ENCODE measurements at places on chromosomes 2 and 18.

DNA sequence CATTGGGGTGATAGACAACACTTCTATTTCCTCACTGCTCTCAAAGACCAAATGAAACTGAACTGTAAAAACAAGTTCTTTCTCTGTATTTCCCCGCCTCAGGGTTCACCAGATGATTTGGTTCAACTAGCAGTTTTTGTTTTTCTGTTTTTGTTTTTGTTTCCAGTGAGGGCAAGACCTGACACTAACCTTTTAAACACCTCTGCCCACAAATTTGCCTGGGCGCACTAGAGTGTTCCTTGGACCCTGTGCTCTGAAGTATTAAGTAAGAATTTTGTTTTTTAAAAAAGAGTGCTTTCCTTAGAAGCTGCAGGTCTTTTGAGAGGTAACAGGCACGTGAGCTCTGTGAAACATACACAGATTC, 92.9 kb downstream of the DYSF start:
- no peak for DNase-seq

DNA sequence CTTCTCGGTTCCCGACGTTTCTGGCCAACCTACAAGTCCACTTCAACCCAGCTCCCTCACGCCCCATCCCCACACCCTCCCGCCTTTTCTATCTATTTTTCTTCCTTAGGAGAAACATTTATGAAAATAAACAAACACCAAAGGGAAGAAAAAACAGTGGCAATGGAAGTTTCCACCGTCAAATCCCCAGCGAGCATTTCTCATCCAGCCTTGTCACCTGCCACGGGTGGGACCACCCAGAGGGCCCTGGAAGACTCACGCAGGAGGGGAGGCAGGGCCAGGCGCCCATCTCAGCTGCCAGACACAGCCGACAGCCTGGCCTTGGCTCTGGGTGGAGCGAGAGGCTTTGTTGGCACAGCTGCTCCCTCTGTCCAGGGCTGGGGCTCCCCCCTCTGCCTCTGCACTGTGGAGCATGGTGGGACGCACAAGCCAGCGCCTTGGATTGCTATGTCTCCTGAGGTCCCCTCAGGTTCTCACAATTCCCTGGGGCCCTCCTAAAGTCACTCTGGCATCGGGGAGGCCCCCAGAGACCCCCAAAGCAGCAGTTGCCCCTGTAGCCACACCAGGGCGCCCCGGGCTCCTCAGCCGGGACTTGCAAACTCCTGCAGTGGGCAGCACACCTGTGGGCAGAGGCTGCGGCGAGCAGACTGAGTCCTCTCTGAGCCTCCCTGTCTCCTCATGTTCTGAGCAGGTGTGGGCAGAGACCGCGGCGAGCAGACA, 395.7 kb upstream of the SALL3 start:
- DNase-seq, result no peak

GRCh38 chr18:14942275-14942674, 194.3 kb downstream of the ANKRD30B start:
- DNase-seq, result no peak

DNA sequence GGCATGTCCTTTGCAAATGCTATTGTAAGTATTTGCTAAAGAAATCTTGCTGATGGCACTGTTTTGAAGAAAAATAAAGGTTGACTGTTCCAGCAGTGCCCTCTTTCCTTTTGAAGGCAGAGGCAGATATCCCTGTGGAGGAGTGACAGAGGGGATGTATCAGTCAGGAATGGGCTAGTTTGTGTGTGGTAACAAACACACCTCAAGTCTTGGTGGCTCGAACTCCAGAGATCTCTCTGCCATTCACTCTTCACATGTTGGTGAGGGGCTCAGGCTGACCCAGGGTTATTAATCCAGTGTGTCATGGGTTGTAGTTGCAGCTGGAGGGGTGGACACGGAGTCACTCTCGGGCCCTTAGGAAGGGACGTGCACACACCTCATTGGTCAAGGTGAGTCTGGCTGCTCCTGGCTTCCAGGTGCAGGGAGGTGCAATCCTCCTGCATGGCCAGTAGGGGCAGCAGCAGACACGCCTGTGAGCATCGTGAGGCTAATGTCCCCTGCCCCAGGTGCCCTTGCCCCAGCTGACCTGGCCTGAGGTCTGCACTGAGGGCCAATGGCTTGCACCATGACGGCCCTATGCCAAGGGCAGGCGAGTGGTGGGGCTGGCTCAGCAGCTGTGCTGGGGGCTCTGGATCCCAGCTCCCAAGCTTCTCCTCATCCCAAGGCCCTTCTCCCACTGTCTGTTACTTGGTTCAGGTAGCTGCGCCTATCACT, 146.5 kb downstream of the ASB1 start:
- DNase-seq, result no peak

DNA sequence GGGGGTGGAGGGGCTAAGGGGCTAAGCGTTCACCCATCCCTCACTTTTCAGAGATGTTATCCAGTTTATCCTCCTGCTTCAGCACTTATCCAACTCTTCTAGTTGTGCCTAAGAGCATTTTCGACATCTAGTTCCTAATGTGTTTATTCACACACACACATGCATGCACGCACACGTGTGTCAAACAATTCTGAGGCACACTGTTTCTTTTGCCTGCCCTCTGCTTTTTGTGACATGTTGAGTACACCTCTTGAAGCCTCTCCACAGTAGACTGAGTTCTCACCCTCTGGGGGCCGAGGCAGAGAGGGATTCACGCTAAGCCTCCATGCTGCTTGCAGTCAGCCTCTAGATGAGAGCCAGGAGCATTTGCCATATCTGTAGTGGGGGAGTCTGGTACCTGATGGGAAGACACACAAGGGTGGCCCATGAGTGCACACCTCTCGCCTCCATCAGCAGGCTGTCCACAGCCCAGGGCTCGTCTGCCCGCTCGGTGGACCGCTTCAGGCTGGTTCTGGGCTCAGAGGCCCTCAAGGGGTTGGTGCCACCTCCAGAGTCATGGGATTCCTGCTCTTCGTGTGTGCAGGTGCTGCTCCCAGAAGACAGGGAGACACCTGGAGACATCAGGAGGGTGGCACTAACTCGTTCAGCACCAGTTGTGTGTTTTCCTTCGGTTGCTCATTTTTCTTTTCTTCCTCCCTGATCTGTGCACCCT, 11.9 kb downstream of the TWIST2 start:
- DNase-seq, result no peak

DNA sequence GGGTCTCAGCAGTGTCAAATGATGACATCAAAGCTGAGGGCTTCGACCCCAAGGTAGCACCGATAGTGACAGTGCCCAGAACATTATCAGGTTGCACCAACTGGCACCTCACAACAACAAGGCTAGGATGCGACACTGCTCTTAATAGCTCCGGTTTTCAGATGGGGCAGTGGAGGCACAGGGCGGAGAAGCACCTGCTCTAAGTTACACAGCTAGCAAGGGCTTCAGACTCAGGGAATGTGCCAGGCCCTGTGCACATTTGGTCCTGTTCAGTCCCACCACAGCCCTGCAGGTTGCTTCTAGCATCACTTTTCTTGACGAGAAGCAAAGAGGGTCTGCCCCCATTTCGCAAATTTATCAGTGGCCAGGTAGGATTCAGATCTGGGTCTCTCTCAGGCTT, 74.1 kb downstream of the DGKD start:
- no peak for DNase-seq

DNA sequence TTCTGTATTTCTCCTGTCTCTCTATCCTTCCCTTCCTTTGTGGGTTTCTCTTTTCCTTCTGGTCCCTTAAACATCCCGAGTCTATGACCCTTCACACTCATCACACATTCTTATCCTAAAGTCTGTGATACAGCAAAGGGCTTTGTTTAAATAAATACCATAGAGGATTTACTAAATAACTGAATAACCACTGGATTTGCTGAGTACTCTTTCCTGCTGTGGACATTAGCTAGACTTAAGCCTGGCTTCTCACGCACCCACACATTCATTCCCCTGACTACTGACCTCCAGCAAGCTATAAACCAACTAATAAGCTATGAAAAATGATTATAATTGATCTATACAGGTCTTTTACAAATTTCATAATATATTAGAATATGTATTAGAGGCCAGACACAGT, 76.6 kb downstream of the COL4A3 start:
- DNase-seq, result no peak

GRCh38 chr18:44742718-44743311, 62.1 kb downstream of the SETBP1 start:
- no peak for DNase-seq
